ENCODE measurements at places on chromosomes 11 and 22. TPM values are rescaled to one million over a fixed set of nuclear protein-coding genes. Genes with fewer than 3 reads are reported as not detected.
A peak's percentile ranks its signal among the peaks of the same experiment; 100 is the strongest.

Gene HOATZ
- total RNA-seq, result not detected

- no peak for DNase-seq
Measured at GRCh38 chr11:12273618-12273995, 103.8 kb upstream of the PARVA start.

Gene MAPK8IP2
- total RNA-seq, result 0.39 TPM

GRCh38 chr22:36293606-36294292, 40.8 kb downstream of the APOL1 start:
- no peak for DNase-seq

DNA sequence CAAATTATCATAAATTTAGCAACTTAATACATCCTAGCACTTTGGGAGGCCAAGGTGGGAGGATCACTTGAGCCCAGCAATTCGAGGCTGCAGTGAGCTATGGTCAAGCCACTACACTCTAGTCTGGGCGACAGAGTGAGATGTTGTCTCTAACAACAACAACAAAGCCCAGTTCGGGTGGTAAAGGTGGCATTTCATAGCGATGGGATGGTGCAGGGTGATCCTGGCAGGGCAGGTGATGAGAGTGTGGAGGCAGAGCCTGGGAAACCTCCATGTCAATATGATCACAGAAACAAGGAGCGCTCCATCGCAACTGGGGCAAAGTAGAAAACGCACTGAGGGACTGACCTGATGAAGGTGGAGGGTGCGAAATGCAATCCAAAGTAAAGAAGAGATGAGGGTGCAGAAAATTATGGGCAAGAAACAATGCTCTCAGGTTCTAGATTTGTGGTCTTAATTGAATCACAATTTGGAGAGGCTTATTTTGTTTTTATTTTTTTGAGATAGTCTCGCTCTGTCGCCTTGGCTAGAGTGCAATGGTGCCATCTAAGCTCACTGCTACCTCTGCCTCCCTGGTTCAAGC, 32.8 kb upstream of the CLDN5 start:
- DNase-seq, result no peak

- no peak for DNase-seq
Measured at GRCh38 chr11:47171856-47172255, 4.8 kb downstream of the ARFGAP2 start.

GRCh38 chr22:32031466-32031865, 11.6 kb upstream of the SLC5A1 start:
- DNase-seq, result no peak

Gene ANKK1
- total RNA-seq, result 0.24 TPM

Gene SLC5A12
- not detected for total RNA-seq

DNA sequence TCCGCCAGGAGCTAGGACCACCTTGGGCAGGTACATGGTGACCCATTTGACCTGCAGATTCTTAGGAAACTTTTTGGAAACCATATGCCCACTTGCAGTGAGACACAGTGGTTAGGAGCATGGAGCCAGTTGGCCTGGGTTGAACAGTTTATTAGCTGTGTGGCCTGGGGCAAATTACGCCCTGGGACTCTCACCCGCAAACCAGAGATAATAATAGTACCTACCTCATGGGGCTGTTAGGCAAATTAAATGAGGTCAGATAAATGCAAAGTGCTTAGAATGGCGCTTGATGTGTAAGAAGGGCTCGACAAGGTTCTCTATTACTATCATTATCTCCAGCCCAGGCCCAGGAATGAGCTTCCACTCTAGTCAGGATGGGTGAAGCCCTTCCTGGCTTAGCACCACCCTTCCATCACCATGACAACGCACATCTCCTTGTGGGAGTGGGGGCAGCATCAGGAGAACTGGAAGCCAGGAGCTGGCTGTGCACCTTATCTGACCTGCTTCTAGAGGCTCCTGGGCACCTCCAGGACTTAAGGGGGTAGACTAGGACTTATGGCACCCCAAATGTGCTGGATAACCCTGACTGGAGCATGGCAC, 5.1 kb downstream of the SYT12 start:
- peak; percentile 83 for DNase-seq

DNA sequence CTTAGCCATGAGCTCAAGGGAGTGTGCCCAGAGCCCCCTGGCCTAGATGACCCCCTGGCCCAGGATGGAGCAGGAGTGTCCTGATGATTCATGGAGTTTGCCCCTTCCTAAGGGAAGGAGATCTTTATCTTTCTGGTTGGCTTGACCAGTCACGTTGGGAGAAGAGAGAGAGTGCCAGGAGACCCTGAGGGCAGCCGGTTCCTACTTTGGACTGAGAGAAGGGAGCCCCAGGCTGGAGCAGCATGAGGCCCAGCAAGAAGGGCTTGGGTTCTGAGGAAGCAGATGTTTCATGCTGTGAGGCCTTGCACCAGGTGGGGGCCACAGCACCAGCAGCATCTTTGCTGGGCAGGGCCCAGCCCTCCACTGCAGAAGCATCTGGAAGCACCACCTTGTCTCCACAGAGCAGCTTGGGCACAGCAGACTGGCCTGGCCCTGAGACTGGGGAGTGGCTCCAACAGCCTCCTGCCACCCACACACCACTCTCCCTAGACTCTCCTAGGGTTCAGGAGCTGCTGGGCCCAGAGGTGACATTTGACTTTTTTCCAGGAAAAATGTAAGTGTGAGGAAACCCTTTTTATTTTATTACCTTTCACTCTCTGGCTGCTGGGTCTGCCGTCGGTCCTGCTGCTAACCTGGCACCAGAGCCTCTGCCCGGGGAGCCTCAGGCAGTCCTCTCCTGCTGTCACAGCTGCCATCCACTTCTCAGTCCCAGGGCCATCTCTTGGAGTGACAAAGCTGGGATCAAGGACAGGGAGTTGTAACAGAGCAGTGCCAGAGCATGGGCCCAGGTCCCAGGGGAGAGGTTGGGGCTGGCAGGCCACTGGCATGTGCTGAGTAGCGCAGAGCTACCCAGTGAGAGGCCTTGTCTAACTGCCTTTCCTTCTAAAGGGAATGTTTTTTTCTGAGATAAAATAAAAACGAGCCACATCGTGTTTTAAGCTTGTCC, 14.3 kb downstream of the ADORA2A start:
- DNase-seq, result peak; percentile 40

DNA sequence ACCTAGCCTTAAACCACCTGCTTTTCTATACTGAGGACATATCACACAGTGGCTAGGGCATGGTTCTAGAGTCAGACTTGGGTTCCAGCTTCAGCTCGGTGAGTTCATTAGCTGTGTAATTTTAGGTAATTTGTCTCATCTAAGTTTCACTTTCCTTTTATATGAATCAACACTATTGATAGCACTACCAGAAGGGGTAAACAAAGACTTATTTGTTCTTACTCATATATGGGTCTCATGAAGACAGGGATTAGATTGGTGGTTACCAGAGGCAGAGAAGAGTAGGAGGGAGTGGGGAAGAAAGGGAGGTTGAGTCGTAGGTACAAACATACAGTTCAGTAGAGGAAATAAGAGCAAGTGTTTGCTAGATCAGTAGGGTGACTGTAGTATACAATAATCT, 924.7 kb downstream of the OPCML start:
- DNase-seq, result peak; percentile 10
